ENCODE measurements at places on chromosomes 13 and 19. TPM values are rescaled to one million over a fixed set of nuclear protein-coding genes. Genes with fewer than 3 reads are reported as not detected.

DNA sequence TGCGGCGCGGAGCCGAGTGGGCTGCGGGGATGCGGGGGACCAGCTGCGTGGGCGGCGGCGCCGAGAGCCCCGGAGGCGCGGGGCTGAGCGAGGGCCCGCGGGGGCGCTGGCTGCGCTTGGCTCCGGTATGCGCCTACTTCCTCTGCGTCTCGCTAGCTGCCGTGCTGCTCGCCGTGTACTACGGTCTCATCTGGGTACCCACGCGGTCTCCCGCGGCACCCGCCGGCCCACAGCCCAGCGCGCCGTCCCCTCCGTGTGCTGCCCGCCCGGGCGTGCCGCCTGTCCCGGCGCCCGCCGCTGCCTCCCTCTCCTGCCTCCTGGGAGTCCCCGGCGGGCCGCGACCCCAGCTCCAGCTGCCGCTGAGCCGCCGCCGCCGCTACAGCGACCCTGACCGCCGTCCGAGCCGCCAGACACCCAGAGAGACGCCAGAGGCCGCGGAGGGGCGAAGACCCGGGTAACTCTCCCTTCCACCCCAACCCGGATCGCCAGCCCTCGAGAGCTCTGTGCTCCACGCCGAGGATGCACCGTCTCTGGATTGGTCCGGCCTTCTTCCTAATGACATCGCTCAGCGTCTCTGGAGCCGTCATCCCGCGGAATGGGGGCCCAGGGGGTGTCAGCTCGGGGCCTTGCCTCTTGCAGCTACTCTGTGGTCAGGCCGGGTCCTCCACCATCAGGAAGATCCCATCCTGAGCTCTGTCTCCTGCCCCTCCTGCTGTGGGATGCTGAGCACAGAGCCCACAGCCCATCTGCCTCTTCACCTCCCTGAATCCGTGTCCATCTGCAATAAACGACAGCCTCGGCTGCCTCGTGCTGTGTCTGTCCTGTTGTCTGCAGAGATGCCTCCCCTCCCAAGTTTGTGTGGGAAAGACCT is 441 bp downstream of the INAFM1 start:
- no peak for DNase-seq

- no peak for DNase-seq
These were observed 140.5 kb upstream of the VSTM2B start for GRCh38 chr19:29385191-29385795.

DNA sequence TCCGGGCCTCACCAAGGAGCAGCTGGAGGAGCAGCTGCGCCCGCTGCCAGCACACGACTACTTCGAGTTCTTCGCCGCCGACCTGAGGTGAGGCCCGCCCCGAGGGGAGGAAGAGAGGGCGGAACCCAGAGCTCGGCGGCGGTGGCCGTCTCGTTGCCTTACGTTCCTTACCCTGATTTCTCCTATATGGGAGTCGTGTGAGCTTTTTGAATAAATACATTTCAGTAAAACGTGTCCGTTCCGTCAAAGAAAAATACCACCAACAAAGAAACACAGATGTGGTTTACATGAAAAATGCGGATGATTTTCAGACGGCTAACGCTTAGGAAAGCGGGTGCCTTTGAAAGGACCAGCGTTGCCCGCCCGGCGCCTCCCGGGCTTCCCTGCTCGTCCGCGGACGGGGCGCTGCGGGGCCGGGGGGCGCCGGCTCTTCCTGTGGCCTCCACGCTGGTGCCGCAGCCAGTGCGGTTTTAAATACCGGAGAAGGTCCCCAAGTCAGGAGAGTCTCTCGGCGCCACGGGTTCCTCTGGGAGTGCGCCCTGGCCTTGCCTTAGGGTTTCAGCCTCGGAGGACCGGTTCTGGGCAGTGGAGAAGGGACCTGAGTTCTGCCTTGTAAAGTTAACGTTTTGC is 755 bp downstream of the UPF3A start:
- DNase-seq, result peak; percentile 46

- no peak for DNase-seq
These were observed 9.8 kb upstream of the GPI start for GRCh38 chr19:34355201-34355600.

LGALS7 gene
- not detected for total RNA-seq

HOOK2 gene
- 79.0 TPM for total RNA-seq

ASPDH gene
- not detected for total RNA-seq

IRGC gene
- total RNA-seq, result not detected

All from ureter (tissue), 1 donor.